ENCODE measurements at places on chromosomes 12 and 14. TPM values are rescaled to one million over a fixed set of nuclear protein-coding genes. Genes with fewer than 3 reads are reported as not detected.

Gene LALBA
- not detected for total RNA-seq

- DNase-seq, result no peak
Observed at GRCh38 chr14:58138714-58139482, 13.1 kb downstream of the ARMH4 start.

- DNase-seq, result no peak
Observed at GRCh38 chr14:22113401-22113800, 439.8 kb upstream of the OR4E1 start.

DNA sequence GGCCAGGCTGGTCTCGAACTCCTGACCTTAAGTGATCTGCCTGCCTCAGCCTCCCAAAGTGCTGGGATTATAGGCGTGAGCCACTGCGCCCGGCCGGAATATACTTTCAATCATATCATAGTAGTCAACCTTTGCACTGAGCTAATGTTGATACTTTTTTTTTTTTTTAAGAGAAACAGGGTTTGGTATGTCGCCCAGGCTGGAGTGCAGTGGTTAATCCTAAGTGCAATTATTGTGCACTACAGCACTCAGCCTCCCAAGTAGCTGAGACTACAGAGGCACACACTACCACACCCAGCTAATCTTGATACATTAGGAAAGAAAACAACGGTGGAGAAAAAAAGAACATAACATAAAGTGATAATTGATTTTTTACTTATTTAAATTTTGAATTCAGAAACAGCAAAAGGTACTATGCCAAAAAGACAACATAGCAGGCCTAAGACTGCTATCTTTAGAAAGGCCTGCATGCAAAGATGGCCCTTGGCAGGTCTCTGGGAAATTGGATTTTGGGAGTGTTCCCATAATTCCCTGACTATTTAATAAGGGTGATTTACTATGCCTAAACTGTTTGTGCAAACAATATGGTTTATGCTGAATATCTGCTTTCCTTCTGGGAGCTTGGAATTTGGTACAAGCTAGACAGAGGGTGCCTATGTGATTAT, 15.5 kb downstream of the BTBD7 start:
- no peak for DNase-seq

DNA sequence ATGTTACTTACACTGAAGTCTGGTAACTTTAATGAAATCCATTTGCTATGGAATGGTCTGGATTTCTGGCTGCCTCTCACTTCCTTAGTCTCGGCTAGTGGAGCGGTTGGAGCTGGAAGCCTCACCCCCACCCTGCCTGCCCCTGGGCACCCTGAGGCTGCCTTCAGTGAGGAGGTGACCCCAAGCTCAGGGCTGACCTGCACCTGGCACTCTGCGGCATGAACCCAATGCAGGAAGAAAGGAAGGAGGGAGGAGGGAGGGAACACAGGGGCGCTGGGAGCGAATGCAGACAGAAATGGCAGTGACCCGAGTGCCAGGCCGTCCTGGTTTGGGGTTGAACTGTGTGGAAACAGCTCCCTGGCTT, 353.1 kb downstream of the TMEM121 start:
- DNase-seq, result no peak

DNA sequence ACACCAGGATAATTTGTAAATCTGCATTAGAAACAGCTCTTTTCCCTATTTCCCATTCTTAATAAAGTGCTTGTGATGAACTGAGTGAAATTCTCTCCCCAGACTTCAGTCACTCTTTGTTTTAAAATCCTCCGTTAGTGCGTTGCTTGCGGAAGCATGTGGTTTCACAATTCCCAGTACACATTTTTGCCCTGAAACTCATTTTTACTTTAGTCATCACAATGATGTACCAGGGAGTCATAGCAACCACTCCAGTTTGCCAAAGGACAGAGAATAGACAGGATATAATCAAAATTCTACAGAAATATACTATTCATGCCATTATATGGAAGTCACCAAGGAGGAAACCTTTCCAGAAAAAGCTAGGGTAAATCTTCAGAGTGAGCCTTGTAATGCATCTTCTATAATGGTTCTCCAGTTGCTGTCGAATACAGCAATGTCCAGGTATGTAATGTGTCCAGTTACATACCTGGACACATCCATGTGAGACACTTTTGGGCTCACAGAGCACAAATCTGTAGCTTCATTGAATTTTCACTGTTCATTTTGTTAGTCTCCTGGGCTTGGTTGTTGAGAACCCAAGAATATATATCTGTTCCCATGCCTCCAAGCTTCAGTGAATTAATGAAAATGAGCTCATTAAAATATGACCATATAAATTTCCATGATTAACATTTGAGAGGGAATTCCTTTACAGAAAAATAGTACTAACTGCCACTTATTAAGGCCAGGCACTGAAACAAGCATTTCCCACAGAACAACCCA, 57.8 kb downstream of the GPR135 start:
- DNase-seq, result no peak

DNA sequence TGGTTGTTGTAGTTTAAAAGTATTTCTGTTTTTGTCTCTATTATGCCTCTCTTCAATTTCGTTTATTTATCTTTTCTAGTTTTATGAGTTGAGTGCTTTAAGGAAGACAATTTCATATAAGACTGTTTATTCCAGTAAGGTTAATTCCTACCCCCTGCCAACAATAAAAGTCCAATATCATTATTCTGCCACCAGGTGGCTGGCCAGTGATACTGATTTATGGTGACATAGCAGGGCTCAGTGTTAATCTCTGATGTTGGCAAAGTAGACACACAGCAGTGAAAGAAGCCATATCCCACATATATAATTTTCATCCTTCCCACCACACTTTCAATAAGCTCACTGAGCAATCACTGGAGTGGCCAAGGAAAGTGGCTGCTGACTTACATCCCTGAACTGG, 69.0 kb upstream of the BMP4 start:
- DNase-seq, result no peak

Gene ADAM20
- total RNA-seq, result 0.86 TPM

- no peak for DNase-seq
Observed at GRCh38 chr12:120019938-120020337, 30.9 kb downstream of the BICDL1 start.
